Aorta (tissue), 5 donors: ENCODE measurements at places on chromosomes 3 and 15. TPM values are rescaled to one million over a fixed set of nuclear protein-coding genes. Genes with fewer than 3 reads are reported as not detected.
A peak's percentile ranks its signal among the peaks of the same experiment; 100 is the strongest.

Gene COL7A1
- 217 TPM for polyA plus RNA-seq

Gene SNAP23
- polyA plus RNA-seq = 82.5 TPM

Gene ARPC4
- polyA plus RNA-seq = 165 TPM

Gene ZIC1
- polyA plus RNA-seq = 2.3 TPM

DNA sequence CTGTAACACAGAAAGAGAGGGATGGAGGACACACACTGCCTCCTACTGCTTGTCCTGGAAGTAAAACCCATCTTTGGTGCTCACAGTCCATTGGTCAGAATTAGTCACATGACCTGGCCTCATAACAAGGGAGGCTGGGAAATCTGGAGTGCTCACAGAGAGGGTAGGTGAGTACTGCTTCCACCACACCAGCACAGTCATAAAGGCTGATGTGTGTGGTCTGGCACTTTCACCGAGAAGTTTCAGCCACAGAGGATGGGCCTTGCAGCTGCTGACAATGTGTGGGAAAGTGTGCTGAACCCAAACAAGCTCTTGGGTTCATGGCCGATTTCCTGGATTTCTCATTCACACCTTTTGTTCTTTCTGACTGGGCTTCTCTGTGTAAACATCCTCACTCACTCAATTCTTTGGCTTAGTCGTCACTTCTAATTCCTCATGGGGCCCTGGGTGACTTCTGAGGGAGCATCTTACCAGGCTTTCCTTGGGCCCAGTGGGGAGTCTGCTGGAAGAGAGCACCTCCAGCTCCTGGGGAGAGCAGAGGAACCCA is 100.7 kb downstream of the ASB7 start:
- no peak for DNase-seq

DNA sequence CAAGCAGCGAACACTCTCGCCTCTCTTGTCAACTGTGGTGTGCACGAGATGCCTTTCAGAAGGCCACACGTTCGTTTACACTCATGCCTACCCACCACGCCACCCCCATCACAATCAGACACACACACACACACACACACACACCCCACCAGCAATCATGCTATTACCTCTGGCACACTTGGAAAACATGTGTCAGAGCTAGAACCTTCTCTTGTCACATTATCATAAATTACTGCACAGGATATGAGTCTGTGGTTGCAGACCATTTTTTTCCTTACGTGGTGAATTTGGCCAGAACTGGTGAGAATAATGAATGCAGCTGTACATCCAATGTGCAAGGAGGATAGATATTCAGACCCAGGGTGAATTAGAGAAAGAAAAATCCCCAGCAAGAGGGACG is 52.4 kb downstream of the TRIM69 start:
- DNase-seq = no peak

DNA sequence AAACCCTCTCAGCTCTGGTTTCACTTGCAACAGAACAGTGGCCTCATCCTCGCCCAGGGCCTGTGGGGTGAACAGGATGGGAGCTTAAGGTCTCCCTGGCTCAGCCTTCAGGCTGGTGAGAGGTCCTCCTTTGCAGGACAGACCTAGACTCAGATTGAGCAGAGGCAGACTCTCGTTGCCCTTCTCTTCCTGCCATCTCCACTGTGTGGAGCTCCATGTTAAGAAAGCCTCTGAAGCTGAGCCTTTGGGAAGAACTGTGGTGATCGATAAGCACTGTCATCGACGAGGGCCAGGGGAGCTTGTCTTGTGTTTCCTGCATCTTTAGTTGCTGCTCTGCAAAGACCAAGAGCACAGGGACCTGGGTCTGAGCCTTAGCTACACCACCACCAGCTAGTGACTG is 37.8 kb upstream of the GRIP2 start:
- DNase-seq = no peak

GRCh38 chr3:44114142-44114541 is 127.5 kb upstream of the TOPAZ1 start:
- peak; percentile 47 for DNase-seq

GRCh38 chr3:128198313-128198712 is 45.0 kb downstream of the EEFSEC start:
- no peak for DNase-seq

DNA sequence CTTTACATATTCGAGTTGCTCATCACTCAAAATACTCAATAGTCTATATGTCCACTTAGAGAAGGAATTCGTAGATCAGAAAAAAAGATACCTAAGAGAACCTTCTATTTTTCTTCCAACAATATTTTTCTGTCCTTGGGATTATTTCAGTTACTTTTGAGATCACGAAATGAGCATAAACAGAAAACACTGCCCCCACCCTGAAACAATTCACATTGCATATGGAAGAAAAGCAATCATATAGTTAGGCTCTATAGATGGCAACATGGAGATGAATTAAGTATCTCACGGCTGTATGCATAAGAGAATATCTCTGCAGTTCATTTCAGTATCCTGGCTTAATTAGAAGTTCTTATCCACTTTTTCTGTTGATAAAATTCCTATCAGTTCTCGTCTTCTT is 391.1 kb downstream of the FGF12 start:
- DNase-seq = no peak
